ENCODE measurements at places on chromosomes 11 and 22.

GRCh38 chr11:35014346-35014745 is 97.9 kb downstream of the PDHX start:
- no peak for DNase-seq

- no peak for DNase-seq
These were observed 16.1 kb upstream of the RELT start for GRCh38 chr11:73359930-73360742.

DNA sequence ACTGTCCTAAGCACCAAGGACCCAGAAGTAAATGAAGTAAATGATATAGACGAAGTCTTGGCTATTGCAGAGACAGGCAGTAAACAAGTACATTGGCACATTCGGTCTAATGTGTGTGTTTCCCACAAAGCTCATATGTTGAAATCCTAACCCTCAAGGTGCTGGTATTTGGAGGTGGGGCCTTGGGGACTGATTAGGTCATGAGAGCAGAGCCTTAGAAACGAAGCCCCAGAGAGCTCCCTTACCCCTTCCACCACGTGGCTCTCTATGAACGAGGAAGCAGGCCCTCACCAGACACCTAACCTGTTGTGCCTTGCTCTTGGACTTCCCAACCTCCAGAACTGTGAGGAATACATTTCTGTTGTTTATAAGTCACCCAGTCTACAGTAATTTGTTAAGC is 14.9 kb downstream of the CLMP start:
- no peak for DNase-seq

- DNase-seq = no peak
These were observed 904 bp upstream of the ANGPTL5 start for GRCh38 chr11:101917226-101917625.

DNA sequence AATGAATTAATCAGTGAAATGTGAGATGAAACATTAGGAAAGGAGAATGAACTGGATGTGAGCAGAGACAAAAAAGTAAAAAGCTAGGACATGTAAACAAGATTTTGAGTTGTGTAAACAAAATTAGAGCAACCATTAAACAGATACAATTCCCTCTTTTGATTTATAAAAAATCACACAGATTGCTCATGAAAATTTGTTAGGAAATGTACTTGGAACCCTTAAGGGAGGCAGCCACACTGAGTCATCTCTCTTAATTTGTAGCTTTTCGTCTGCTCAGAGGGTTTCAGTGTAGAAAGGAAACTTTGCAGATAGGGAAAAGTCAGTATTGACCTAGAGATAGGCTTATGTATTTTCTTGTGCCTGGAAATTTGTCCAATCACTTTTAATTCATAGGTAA is 49.6 kb upstream of the ME3 start:
- DNase-seq = no peak
